ENCODE measurements at places on chromosomes 1 and 21.

DNA sequence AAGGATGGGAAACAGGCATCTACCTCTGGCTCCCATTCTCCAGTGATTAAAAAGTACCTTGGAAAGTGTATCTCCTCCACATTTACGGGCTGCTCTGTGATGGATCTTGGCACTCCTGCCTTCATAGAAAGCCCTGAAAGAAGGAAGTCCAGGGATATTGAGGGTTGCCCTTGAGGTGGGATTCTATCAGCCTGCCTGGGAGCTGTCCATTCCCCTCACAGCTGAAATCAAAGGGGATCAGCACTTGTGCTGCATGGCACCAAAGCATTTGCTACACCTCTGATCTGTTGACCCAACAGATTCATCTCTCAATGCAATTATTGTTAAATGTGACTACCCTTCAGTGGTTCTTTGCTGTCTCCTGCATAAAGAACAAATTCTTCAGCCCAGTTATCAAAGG is 442.0 kb upstream of the RUNX1 start:
- no peaks in the 10 kb centered on the region for H3K36me3 ChIP-seq
- no peak for DNase-seq
- no peaks in the 10 kb centered on the region for H3K4me1 ChIP-seq
- no peak overlapping the region for H3K27ac ChIP-seq
- H3K27me3 ChIP-seq, result no peaks in the 10 kb centered on the region
- no peak overlapping the region for H3K4me3 ChIP-seq

GRCh38 chr1:33698361-33699035 is 165.4 kb upstream of the HMGB4 start:
- no peak for DNase-seq
- no peak overlapping the region for H3K27ac ChIP-seq
- H3K36me3 ChIP-seq, result no peaks in the 10 kb centered on the region
- no peak overlapping the region for H3K4me3 ChIP-seq
- no peaks in the 10 kb centered on the region for H3K27me3 ChIP-seq

GRCh38 chr1:147089457-147089856 is 82.8 kb downstream of the PRKAB2 start:
- no peaks in the 10 kb centered on the region for H3K36me3 ChIP-seq
- DNase-seq, result no peak
- H3K4me3 ChIP-seq, result no peak overlapping the region
- H3K4me1 ChIP-seq, result no peaks in the 10 kb centered on the region

GRCh38 chr1:175566247-175566646 is 177.1 kb downstream of the TNR start:
- H3K36me3 ChIP-seq, result no peaks in the 10 kb centered on the region
- no peak overlapping the region for H3K4me3 ChIP-seq
- no peaks in the 10 kb centered on the region for H3K4me1 ChIP-seq
- H3K27ac ChIP-seq, result no peak overlapping the region
- H3K27me3 ChIP-seq, result no peaks in the 10 kb centered on the region
- no peak for DNase-seq

GRCh38 chr1:186626356-186626932 is 53.8 kb downstream of the PTGS2 start:
- H3K27me3 ChIP-seq, result no peaks in the 10 kb centered on the region
- H3K4me3 ChIP-seq, result no peak overlapping the region
- no peaks in the 10 kb centered on the region for H3K4me1 ChIP-seq
- DNase-seq, result no peak

DNA sequence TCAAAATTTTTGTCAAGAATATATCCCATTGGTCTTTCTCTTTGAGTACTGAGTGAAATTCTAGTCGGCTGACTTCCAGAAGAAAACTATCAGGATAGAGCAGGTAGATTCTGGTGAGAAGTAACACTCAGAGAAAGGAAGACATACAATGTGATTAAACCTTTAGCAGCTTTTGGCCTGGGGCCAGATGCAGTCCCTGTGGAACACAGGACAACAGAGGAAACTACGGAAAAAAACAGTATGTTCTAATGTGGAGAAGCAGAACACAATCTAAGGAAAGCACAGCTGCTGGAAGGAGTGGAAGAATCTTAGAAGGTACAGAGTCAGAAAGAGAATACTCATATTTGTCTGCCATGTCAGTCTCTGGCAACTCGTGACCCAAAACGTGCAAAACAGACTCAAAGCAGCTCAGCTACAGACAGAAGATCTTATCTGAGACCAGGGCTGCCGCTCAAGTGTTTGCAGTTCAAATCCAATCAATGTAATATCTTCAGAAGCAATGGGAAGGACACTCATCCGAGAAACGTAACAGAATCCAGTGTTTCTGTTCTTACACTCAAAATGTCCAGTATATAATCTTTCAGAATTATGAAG is 283.8 kb downstream of the MRPL39 start:
- no peak for DNase-seq
- H3K36me3 ChIP-seq, result no peaks in the 10 kb centered on the region
- no peaks in the 10 kb centered on the region for H3K4me1 ChIP-seq
- H3K4me3 ChIP-seq, result no peak overlapping the region
- no peaks in the 10 kb centered on the region for H3K27me3 ChIP-seq
- H3K27ac ChIP-seq, result no peak overlapping the region

GRCh38 chr1:230314142-230314470 is 112.0 kb downstream of the PGBD5 start:
- no peaks in the 10 kb centered on the region for H3K36me3 ChIP-seq
- DNase-seq, result no peak
- no peaks in the 10 kb centered on the region for H3K4me1 ChIP-seq
- H3K27me3 ChIP-seq, result no peaks in the 10 kb centered on the region
- H3K27ac ChIP-seq, result no peak overlapping the region
- H3K4me3 ChIP-seq, result no peak overlapping the region

DNA sequence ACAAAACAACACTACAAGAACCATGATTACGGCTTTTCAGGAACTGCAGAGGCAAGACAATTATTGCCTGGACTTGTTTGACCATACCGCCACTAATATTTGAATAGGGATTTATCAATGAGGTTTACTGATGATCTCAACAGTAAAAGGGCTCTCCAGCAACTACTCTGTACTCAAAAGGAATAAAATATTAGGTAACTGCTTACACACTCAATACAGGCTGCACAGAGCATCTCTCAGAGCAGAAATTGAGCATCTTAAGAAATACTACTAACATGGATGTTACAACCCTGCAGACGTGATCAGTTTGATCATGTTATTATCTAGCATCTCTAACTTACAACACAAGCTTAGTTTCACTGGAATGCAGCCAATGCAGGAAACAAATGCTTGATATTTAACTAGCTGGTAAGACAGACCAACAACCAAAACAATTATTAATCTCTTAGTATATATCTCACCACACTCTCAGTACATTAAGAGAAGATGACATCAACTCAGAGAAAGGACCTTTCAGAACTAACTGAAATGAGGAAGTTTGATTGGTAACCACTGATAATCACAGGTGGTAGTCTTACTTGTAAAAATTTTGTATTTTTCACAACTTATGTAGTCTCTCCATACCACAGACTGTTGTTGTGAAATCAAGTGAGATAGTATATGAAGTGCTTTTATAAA is 52.2 kb downstream of the PUM1 start:
- no peak overlapping the region for H3K4me3 ChIP-seq
- no peak overlapping the region for H3K27ac ChIP-seq
- no peaks in the 10 kb centered on the region for H3K36me3 ChIP-seq
- H3K4me1 ChIP-seq, result peaks cover 3% of the 10 kb centered on the region
- DNase-seq, result no peak

DNA sequence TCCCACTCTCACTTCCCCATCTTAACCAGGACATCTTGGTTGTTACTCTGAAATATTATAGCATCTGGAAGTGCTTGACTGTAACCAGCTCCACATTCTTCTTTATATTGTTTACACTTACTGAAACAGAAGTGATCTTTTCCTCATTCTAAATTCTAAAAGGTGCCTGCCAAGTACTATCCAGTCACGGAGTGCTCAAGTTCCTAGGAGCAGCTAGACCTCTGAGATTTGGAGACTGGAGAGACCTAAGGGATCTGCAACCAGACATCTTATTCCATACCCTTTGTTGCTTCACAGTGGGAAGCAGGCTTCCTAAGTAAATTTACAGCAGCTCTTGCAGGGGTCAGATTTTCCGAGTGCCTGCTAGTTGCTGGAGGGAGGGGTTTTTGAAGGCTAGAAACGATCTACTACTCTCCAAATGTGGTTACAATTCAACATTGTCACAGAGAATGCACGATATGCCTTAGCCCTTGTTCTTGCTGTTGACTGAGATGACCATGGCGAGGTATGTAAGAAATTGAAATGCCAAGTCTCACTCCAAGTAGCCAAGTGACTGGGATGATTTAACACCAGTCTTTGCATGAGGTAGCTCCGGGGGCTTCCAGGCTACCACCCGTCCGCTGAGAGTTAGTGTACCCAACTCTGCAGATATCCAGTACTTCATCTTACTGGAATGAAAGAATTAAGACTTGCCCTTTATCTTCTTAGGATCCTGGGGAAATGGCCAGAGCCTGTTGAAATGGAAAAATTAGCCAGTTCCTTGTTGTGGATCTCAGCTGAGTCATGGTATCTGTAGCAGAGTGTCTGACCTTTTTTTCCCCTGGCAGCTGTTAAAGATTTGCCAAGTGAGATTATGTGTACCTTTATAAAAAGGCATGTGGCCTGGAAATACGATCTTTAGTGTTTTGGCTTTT is 150.8 kb downstream of the MAST2 start:
- no peaks in the 10 kb centered on the region for H3K36me3 ChIP-seq
- no peak overlapping the region for H3K4me3 ChIP-seq
- no peaks in the 10 kb centered on the region for H3K4me1 ChIP-seq
- peak overlapping the region; percentile 53 for H3K27ac ChIP-seq

GRCh38 chr1:169193191-169193850 is 86.8 kb downstream of the ATP1B1 start:
- H3K4me1 ChIP-seq, result no peaks in the 10 kb centered on the region
- DNase-seq, result peak; percentile 50
- H3K36me3 ChIP-seq, result no peaks in the 10 kb centered on the region
- H3K27me3 ChIP-seq, result no peaks in the 10 kb centered on the region
- no peak overlapping the region for H3K27ac ChIP-seq

GRCh38 chr1:224542783-224543440 is 73.2 kb upstream of the CNIH3 start:
- H3K27ac ChIP-seq, result no peak overlapping the region
- H3K4me3 ChIP-seq, result no peak overlapping the region
- no peaks in the 10 kb centered on the region for H3K27me3 ChIP-seq
- H3K4me1 ChIP-seq, result no peaks in the 10 kb centered on the region
- no peak for DNase-seq
- no peaks in the 10 kb centered on the region for H3K36me3 ChIP-seq

GRCh38 chr1:98044766-98045165 is 123.9 kb upstream of the DPYD start:
- H3K4me1 ChIP-seq, result peaks cover 10% of the 10 kb centered on the region
- DNase-seq, result no peak
- H3K27ac ChIP-seq, result no peak overlapping the region
- peak overlapping the region; percentile 31 for H3K4me3 ChIP-seq
- H3K27me3 ChIP-seq, result no peaks in the 10 kb centered on the region

GRCh38 chr1:147542569-147542897 is 1.2 kb downstream of the BCL9 start:
- peak overlapping the region; percentile 90 for H3K27ac ChIP-seq
- H3K36me3 ChIP-seq, result no peaks in the 10 kb centered on the region
- peak overlapping the region; percentile 73 for H3K4me3 ChIP-seq
- peaks cover 17% of the 10 kb centered on the region for H3K4me1 ChIP-seq
- no peaks in the 10 kb centered on the region for H3K27me3 ChIP-seq
- peak; percentile 23 for DNase-seq

DNA sequence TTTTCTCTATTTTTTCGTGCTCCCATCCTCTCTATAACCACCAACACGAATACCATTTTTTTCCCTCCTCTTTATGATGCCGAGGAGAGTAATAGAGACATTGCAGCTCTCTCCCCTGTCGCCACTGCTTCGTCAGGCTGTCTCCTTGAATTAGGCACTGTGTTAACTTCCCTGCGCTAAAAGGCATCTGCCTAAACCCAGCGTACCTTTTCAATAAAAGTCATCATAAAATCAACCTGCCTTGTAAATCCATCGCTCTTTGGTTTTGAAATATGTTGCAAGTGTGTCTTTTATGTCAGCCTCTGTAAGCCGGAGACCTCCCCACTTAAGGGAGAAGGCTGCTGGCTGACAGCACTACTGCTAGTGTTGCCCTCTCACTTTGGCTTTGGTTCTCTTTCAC is 8.7 kb downstream of the RNF220 start:
- no peak overlapping the region for H3K27ac ChIP-seq
- no peaks in the 10 kb centered on the region for H3K36me3 ChIP-seq
- DNase-seq, result no peak
- no peak overlapping the region for H3K4me3 ChIP-seq
- peaks cover 3% of the 10 kb centered on the region for H3K27me3 ChIP-seq
- H3K4me1 ChIP-seq, result no peaks in the 10 kb centered on the region

DNA sequence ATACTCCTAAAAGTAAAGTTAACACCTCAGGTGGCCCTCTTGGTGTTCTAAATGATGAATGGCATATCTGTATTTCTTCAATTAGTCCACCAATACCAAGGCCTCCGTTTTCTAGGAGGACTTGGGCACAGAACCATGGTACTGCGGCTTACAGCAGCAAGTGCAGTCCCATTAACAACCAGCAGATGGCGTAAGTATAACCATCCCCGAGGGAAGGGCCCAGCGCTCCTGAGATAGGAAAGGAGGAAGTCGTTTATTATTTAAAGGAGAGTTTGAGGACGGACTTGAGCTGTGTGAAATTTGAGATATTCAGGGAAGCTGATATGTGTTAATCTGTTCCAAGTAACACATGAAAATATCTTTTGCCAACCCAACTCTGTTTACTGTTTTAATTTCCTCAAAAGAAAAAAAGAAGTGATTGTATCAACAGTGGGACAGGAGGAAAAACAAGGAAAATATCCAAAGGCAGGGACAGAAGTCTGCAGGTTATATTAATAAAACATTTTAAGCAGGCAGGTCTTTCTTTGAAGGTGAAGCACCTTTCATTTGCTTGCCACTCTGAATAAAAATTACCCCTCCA is 37.7 kb upstream of the KCNJ15 start:
- peak; percentile 87 for DNase-seq
- no peaks in the 10 kb centered on the region for H3K27me3 ChIP-seq
- H3K36me3 ChIP-seq, result no peaks in the 10 kb centered on the region
- H3K27ac ChIP-seq, result no peak overlapping the region

DNA sequence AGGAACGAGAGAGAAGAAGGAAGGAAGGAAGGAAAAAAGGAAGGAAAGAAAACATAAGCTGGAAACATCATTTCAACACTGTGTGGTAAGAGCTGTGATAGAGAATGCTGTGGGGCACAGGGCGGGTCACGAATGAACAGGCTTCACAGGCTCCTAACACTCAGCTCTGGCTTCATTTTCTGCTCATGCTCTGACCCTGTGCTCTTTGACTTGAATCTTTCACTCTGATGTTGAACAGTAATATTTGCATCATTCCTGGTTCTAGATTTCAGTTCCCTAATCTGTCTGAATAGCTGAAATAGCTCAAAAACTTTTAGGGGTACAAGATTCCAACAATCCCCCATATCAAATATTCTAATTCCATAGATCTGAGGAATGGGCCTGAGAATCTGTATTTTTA is 207.3 kb downstream of the LHX8 start:
- no peaks in the 10 kb centered on the region for H3K4me1 ChIP-seq
- no peak overlapping the region for H3K27ac ChIP-seq

DNA sequence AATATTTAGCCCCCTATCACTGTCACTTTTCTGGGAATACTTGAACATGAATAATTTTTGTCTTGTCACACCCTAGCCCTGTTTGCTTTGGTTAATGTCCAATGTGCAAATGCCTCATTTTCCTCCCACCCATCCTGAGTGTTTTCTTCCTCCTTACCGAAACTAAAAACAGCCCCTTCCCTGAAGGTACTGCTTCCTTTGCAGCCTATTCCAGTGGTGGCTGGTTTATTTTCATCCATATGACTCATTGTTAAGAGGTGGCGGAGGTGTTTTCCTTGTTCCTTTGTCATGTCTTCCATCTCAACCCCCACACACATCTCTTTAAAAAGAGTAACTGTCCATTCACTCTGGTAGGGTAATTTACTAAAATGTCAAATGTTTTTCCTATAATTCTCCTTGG is 40.4 kb downstream of the CD55 start:
- H3K27me3 ChIP-seq, result no peaks in the 10 kb centered on the region
- no peak overlapping the region for H3K4me3 ChIP-seq
- H3K4me1 ChIP-seq, result no peaks in the 10 kb centered on the region
- H3K27ac ChIP-seq, result no peak overlapping the region
- no peaks in the 10 kb centered on the region for H3K36me3 ChIP-seq
